ENCODE measurements at places on chromosomes 7 and 10.

GRCh38 chr7:137881607-137882260 is 35.0 kb upstream of the DGKI start:
- H3K4me3 ChIP-seq: no peak overlapping the region
- H3K4me1 ChIP-seq: peaks cover 13% of the 10 kb centered on the region
- no peak for DNase-seq
- H3K27me3 ChIP-seq: no peaks in the 10 kb centered on the region
- H3K36me3 ChIP-seq: peaks cover 88% of the 10 kb centered on the region

GRCh38 chr10:101152316-101152715 is 21.2 kb downstream of the TLX1 start:
- DNase-seq: no peak
- no peak overlapping the region for H3K27ac ChIP-seq
- no peaks in the 10 kb centered on the region for H3K36me3 ChIP-seq
- H3K27me3 ChIP-seq: peaks cover 10% of the 10 kb centered on the region
- H3K4me1 ChIP-seq: no peaks in the 10 kb centered on the region

- H3K27ac ChIP-seq: no peak overlapping the region
Observed at GRCh38 chr7:32150589-32150988, 80.4 kb upstream of the PDE1C start.

- no peaks in the 10 kb centered on the region for H3K36me3 ChIP-seq
- no peaks in the 10 kb centered on the region for H3K4me1 ChIP-seq
- no peak overlapping the region for H3K27ac ChIP-seq
- peaks cover 23% of the 10 kb centered on the region for H3K27me3 ChIP-seq
- no peak for DNase-seq
Observed at GRCh38 chr10:74753442-74754211, 72.8 kb upstream of the KAT6B start.

GRCh38 chr10:94197241-94197640 is 165.5 kb downstream of the NOC3L start:
- no peaks in the 10 kb centered on the region for H3K36me3 ChIP-seq
- no peak overlapping the region for H3K27ac ChIP-seq
- H3K27me3 ChIP-seq: no peaks in the 10 kb centered on the region
- peaks cover 2% of the 10 kb centered on the region for H3K4me1 ChIP-seq
- H3K4me3 ChIP-seq: no peak overlapping the region

- no peak overlapping the region for H3K4me3 ChIP-seq
- H3K27ac ChIP-seq: no peak overlapping the region
- no peaks in the 10 kb centered on the region for H3K4me1 ChIP-seq
- DNase-seq: no peak
- H3K36me3 ChIP-seq: no peaks in the 10 kb centered on the region
- H3K27me3 ChIP-seq: no peaks in the 10 kb centered on the region
Observed at GRCh38 chr7:95780665-95781064, 8.3 kb downstream of the DYNC1I1 start.

DNA sequence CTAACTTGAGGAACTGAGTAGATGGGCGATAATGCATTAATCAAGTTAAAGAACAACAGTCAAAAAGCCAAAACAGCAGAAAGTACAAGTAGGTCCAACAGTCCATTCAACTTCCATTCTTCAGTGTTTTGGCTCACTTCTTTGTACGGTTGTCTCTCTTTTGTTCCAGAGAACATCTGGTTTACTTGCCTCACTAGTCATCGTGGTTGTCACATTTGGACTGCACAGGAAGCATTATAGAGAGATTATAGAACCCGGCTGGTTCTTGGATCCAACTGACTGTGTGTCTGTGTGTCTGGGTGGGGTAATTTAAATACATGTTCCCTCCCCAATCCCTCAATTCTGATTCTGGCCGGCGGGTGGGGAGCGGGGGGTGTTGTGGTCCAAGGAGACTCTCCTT is 1.8 kb upstream of the CEP41 start:
- no peaks in the 10 kb centered on the region for H3K36me3 ChIP-seq
- peaks cover 11% of the 10 kb centered on the region for H3K27me3 ChIP-seq

- H3K36me3 ChIP-seq: peaks cover 25% of the 10 kb centered on the region
- no peak overlapping the region for H3K4me3 ChIP-seq
- peaks cover 15% of the 10 kb centered on the region for H3K4me1 ChIP-seq
- DNase-seq: no peak
Observed at GRCh38 chr10:49153971-49154370, 20.1 kb upstream of the FAM170B start.

- no peak for DNase-seq
- H3K4me3 ChIP-seq: no peak overlapping the region
- no peaks in the 10 kb centered on the region for H3K36me3 ChIP-seq
- peaks cover 24% of the 10 kb centered on the region for H3K4me1 ChIP-seq
- no peak overlapping the region for H3K27ac ChIP-seq
Observed at GRCh38 chr7:140671966-140672365, 779 bp upstream of the ADCK2 start.

- no peak overlapping the region for H3K4me3 ChIP-seq
- no peak for DNase-seq
- no peaks in the 10 kb centered on the region for H3K36me3 ChIP-seq
- peaks cover 31% of the 10 kb centered on the region for H3K4me1 ChIP-seq
- H3K27ac ChIP-seq: no peak overlapping the region
Observed at GRCh38 chr10:74828946-74829345, 2.5 kb downstream of the KAT6B start.

- H3K36me3 ChIP-seq: no peaks in the 10 kb centered on the region
- H3K27ac ChIP-seq: no peak overlapping the region
- H3K27me3 ChIP-seq: no peaks in the 10 kb centered on the region
- DNase-seq: no peak
- H3K4me3 ChIP-seq: no peak overlapping the region
Observed at GRCh38 chr10:119410361-119411116, 132.0 kb downstream of the RGS10 start.

DNA sequence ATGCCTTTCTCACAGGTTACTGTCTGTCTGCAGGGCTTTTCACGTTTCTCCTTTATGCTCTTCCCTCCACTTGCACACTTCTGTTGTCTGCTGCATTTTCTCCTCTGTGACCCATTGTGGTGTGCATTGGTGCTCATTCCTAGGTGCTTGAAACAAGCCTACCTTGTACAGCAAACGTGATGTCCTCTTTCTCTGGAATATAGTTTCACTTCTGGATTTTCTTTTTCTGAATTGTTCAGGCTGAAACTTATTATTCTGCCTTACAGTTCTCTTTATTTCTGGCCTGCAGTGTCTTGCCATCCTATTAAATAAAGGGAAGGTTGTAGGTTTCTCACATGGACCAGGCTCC is 128.8 kb upstream of the SAMD8 start:
- H3K27me3 ChIP-seq: no peaks in the 10 kb centered on the region
- no peaks in the 10 kb centered on the region for H3K36me3 ChIP-seq
- H3K4me3 ChIP-seq: no peak overlapping the region
- no peaks in the 10 kb centered on the region for H3K4me1 ChIP-seq
- H3K27ac ChIP-seq: no peak overlapping the region

DNA sequence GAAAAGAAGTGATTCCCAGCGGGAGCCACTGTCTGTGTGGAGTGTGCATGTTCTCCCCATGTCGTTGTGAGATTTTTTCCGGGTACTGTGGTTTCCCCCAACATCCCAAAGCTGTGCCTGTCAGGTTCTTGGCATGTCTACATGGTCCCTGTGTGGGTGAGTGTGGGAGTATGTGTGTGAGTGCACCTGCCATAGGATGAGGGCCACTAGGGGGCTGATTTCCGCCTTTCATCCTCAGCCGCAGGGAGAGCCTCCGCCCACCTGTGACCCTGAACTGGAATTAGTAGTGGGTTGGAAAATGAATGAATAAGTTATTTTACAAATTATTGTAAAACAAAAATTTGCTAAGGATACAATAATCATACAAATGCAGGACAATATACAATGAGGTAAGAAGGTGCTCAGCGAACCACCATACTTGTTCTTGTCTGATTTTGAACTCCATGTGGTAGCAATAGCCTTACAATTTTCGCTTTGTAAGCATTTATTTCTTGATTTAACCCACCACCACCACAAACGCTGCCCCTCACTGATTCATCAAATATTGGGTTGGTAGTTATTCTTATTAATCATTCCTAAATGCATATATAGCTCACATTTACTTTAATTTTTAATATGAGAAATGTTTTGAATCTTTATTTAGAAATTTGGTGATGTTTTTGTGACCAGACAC is 641.2 kb upstream of the VSTM2A start:
- H3K4me1 ChIP-seq: no peaks in the 10 kb centered on the region
- no peaks in the 10 kb centered on the region for H3K36me3 ChIP-seq
- no peak overlapping the region for H3K27ac ChIP-seq
- no peak for DNase-seq
- H3K27me3 ChIP-seq: no peaks in the 10 kb centered on the region

DNA sequence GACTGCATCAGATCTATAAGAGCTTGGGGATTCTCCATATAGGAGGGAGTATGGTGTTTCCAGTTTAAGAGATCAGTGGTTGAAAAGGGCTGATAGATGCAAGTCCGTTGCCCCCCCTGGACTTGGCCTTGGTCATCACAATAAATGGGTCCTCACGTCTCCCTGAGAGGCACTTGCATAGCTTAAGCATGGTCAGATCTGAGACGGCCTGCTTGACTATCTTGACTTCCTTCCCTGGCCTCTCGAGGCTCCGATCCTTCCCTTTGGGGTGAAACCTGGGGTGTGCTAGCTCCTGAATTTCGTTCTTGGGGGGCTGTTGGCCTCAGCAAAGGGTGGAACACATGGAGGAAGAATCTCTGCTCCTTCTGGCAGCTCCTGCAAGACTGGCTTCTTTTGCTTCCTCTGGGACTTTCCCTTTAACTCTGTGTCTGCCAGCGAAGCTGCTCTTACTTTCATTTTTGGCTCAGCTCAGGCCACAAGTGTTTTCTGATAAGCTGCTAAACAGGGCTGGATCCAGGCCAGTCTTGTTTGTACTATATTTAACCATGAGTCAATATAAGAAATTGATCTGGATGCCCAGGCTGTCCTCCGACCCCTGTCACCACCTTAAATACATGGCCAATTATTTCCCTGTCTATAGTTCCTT is 11.2 kb upstream of the ZNF485 start:
- peak overlapping the region; percentile 27 for H3K4me3 ChIP-seq
- H3K4me1 ChIP-seq: peaks cover 19% of the 10 kb centered on the region
- H3K27ac ChIP-seq: peak overlapping the region; percentile 45
- no peaks in the 10 kb centered on the region for H3K36me3 ChIP-seq

DNA sequence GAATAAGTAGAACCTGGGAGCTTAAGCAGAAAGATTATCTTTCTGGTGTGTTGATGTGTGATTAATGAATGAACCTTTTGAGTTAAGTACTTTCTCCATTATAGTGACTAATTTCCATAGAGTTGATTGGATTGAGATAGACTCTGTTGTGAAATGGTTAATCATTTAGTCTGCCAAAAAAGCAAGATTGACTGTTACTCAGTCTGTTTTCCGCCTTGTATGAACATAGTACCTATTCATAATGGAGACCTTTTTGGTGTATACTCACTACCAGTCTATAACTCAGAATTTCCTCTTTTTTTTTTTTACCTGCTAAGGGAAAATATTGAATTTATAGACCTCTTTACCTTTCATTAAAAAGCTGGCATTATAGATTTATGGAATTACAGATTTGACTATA is 14.4 kb upstream of the NPVF start:
- no peaks in the 10 kb centered on the region for H3K27me3 ChIP-seq
- no peak overlapping the region for H3K4me3 ChIP-seq
- no peaks in the 10 kb centered on the region for H3K4me1 ChIP-seq
- H3K27ac ChIP-seq: no peak overlapping the region
- no peak for DNase-seq

GRCh38 chr10:73379064-73379748 is 20.5 kb upstream of the CFAP70 start:
- no peaks in the 10 kb centered on the region for H3K27me3 ChIP-seq
- H3K4me3 ChIP-seq: no peak overlapping the region
- peaks cover 88% of the 10 kb centered on the region for H3K36me3 ChIP-seq

GRCh38 chr7:159197066-159197975 is 52.7 kb upstream of the VIPR2 start:
- DNase-seq: peak; percentile 94
- peak overlapping the region; percentile 86 for H3K27ac ChIP-seq
- no peaks in the 10 kb centered on the region for H3K36me3 ChIP-seq
- no peaks in the 10 kb centered on the region for H3K27me3 ChIP-seq

- H3K27me3 ChIP-seq: no peaks in the 10 kb centered on the region
- H3K36me3 ChIP-seq: no peaks in the 10 kb centered on the region
- no peak overlapping the region for H3K27ac ChIP-seq
- no peaks in the 10 kb centered on the region for H3K4me1 ChIP-seq
- DNase-seq: no peak
Observed at GRCh38 chr10:81027706-81028105, 490.0 kb downstream of the SH2D4B start.

DNA sequence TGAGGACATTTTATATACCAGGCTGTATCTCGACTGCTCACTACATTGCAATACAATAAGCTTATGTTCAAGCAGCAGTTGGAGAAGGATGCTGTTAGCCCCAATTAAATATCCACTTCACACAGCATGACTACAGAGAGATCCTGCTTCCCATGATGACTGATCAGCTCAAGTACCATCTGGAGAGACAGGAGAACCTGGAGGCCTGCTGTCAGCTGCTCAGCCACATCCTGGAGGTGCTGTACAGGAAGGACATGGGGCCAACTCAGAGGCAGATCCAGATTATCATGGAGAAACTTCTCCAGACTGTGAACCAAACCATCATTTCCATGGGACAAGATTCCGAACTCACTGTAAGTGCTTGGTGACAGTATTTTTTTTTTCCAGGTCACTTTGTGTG is 22.5 kb downstream of the RNF133 start:
- no peaks in the 10 kb centered on the region for H3K27me3 ChIP-seq
- no peaks in the 10 kb centered on the region for H3K4me1 ChIP-seq
- H3K4me3 ChIP-seq: no peak overlapping the region
- no peak for DNase-seq

DNA sequence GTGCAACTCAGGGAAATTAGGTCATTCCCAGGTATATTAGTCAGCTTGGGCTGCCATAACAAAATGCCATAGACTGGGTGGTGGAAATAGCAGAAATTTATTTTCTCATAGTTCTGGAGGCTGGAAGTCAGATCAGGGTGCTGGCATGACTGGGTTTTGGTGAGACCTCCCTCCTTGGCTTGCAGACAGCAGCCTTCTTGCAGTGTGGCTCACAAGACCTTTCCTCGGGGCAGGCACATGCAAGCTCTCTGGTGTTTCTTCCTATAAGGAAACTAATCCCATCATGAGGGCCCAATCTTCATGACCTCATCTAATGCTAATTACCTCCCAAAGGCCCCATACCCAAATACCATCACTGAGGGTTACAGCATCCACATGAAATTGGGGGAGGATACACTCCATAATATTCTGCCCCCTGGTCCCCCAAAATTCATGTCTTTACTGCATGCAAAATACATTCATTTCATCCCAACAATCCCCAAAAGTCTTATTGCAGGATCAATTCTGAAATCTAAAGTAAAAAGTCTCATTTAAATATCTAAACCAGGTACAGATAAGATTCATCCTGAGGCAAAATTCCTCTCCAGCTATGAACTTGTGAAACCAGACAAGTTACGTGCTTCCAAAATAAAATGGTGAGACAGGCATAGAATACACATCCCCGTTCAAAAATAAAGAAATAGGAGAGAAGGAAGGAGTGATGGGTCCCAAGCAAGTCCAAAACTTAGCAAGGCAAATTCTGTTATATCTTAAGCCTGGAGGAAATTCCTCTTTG is 17.4 kb upstream of the CBLL1 start:
- H3K4me1 ChIP-seq: peaks cover 6% of the 10 kb centered on the region
- no peak for DNase-seq
- no peak overlapping the region for H3K27ac ChIP-seq
- no peak overlapping the region for H3K4me3 ChIP-seq

GRCh38 chr10:116487522-116488430 is 58.0 kb upstream of the PNLIP start:
- no peaks in the 10 kb centered on the region for H3K27me3 ChIP-seq
- no peak overlapping the region for H3K4me3 ChIP-seq
- no peaks in the 10 kb centered on the region for H3K36me3 ChIP-seq
- DNase-seq: no peak
- no peaks in the 10 kb centered on the region for H3K4me1 ChIP-seq

GRCh38 chr7:71801976-71802375 is 610.2 kb downstream of the CALN1 start:
- H3K27ac ChIP-seq: no peak overlapping the region
- no peaks in the 10 kb centered on the region for H3K4me1 ChIP-seq
- H3K4me3 ChIP-seq: no peak overlapping the region
